NCI-H2029 treated with DMSO at 0.1 percent for 48 hours (cell line): ENCODE measurements at places on chromosomes 7 and 10.
A peak's percentile ranks its signal among the peaks of the same experiment; 100 is the strongest.

DNA sequence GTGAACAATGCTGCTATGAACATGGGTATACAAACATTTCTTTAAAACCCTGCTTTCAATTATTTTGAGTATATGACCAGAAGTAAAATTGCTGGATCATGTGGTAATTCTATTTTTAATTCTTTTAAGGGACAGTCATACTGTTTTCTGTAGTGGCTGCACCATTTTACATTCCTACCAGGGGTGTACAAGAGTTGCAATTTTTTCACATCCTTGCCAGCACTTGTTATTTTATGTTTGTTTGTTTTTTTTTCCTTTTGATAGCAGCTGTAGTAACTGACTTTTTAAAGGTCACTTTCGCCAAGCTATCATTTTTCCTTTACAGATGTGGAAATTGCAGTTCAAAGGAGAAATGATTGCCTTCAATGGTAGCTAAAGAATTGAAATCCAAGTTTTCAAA is 99.5 kb downstream of the GPR85 start:
- no peak for DNase-seq

GRCh38 chr7:91503934-91504555 is 239.8 kb downstream of the FZD1 start:
- DNase-seq = peak; percentile 80

DNA sequence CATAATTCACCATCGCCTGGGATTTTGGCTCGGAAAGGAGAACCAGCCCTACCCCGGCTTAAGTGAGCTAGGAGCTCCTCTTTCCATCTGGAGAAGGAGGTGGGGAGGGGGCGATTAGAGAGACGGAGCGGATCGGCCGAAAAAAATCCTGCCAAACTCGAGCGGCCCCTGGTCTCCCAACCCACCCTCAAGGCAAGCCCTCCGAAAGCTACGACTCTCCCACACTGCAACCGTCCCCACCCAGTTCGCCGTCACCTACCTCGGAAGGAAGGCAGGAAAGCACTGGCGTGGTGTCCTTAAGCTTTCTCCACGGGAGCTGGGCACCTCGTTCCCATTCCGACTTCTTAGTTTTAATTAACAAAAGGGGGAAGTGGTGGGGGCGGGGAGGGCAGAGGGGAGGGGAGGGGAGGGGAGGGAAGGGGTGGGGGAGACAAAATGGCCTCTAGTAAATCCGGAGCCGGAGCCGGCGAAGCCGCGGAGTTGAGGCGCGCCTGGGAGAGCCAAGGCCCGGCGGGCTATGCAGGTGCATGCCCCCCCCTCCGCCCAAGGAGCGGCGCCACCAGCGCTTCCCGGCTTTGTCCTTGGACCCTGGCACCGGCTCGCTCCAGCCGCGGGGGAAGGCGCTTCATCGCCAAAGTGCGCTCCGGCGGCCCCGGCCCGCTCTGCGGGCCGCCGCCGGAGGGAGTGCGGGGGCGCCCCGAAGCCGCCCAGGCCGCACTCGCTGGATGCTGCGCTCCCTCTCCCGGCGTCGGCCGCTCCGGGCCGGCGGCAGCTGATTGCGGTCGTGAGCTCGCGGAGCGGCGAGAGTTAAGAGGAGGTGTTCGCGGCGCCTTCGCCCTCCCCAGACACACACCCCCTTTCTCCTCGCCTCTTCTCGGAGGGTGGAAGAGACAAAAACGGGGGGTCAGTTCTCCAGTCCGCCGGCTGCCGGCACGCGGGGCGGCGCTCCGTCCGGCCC is at the start of gene LRRC4:
Gene LRRC4, minus strand, starts transcription at position 784 of the 958 bp plus-strand sequence. CDS start 797 bp downstream, outside the sequence.
- DNase-seq = no peak

GRCh38 chr7:149031353-149031910 is 3.1 kb upstream of the PDIA4 start:
- DNase-seq = no peak

DNA sequence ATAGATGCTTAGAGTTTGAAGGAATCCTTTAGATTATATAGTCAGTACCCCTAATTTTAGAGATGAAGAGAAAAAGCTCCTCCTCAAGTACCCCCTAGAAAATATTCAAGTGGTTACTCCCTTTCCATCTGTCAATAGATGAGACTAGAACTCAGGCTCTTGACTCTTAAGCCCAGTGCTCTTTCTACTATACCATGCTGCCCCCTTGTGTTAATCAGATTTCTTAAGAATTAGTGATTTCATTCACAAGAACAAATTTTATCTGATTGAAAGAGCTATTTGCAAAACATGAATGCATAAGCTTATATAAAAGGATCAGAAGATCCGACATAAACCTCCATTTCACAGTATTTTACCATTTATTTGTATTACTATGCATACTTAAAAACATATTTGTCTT is 179.3 kb downstream of the TFEC start:
- DNase-seq = peak; percentile 58
